Progenitor cell of endocrine pancreas (in vitro differentiated cells): ENCODE measurements at places on chromosomes 16 and 17. TPM values are rescaled to one million over a fixed set of nuclear protein-coding genes. Genes with fewer than 3 reads are reported as not detected.

The AGRP gene
- not detected in 2 replicates for total RNA-seq

The TIMP2 gene
- total RNA-seq = 50.9 and 51.4 TPM in 2 replicates

The PDILT gene
- total RNA-seq = not detected in 2 replicates

The HOXB2 gene
- 15.2 and 19.8 TPM in 2 replicates for total RNA-seq

The SEPTIN12 gene
- total RNA-seq = 0.78 TPM in 1 of 2 replicates, not detected in the other

DNA sequence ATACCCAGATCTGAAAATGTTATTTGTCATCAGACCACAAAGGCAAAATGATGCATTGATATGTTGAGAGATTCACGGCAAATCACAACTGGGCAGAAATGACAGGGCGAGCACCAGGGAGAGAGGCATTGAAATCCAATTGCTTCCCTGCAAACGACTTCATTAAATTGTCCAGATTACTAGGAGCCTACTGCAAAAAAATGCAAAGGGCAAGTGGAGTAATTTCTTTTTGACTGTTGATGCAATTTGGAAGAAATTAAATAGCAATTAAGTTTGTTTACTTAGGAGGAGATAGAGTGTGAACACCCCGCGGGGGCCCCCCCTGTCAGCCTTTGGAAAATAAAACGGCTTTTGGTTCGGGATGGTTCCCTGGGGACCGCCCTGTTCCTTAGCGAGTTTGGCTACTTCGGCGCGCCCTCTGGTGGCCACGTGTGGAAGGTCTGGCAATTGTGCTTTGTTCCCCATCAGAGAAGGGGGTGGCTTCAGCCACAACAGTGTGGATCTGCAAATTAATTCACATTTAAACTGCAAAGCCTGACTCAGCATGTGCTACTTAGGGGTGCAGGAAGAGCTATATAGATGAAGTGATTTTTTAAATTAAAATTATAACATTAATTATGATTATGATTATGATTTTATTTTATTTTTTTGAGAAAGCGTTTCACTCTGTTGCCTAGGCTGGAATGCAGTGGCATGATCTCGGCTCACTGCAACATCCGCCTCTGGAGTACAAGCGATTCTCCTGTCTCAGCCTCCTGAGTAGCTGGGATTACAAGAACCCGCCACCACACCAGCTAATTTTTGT is 14.5 kb upstream of the TMC7 start:
- DNase-seq = peak; percentile 76

DNA sequence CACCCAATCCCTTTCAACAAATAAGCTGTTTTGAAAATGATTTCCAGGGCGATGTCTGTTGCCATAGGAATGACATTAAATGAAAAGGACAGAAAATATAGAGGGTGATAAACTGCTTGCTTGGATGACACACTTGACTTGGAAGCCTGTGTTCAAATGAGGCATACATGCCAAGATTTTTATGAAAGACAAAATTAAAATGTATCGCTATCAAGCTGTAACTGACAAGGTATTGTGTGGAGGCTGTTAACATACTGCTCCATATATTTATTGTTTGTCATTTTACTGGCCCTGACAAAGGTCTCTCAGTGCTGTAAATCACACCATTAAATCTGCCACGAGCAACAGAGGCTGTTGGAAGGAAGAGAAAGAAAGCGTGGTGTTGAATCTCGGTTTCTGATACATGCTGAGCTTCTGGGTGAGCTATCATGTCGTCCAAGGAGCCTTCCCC is 456.2 kb upstream of the SALL1 start:
- no peak for DNase-seq

GRCh38 chr17:50572541-50572940 is 12.0 kb downstream of the CACNA1G start:
- no peak for DNase-seq

DNA sequence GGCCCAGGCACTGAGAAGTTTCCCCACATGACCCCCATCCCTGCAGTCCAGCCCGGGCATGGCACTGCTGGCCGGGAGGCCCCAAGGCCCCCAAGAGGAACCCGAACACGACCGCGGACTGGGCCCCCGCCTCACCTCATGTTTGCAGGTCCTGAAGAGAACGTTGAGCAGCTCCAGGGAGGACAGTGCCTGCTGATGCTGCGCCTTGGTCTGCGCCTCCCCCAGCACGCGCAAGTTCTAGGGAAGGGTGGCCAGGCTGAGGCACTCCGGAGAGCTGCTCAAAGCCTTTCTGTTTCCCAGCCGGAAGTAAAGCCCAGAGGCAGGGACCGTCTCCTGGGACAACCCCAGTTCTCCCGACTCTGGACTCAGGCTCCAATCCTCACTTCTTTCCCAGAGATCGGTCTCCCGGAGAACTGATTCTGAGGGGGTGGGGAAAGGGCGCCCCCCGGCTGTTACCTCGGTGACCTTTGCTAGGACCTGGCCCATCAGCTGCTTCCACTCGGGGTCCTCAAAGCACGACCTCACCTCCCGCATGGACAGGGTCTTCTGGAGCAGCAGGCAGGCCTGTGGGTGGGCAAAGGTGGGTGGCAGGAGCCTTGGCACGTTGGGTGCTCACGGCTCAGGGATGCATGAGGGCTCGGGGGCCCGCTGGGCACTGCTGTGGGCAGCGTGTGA is 13.7 kb downstream of the MYBBP1A start:
- DNase-seq = no peak

- no peak for DNase-seq
Observed at GRCh38 chr17:74088285-74088933, 115.1 kb upstream of the RPL38 start.

- DNase-seq = no peak
Observed at GRCh38 chr16:57946181-57946801, 24.6 kb downstream of the CNGB1 start.

DNA sequence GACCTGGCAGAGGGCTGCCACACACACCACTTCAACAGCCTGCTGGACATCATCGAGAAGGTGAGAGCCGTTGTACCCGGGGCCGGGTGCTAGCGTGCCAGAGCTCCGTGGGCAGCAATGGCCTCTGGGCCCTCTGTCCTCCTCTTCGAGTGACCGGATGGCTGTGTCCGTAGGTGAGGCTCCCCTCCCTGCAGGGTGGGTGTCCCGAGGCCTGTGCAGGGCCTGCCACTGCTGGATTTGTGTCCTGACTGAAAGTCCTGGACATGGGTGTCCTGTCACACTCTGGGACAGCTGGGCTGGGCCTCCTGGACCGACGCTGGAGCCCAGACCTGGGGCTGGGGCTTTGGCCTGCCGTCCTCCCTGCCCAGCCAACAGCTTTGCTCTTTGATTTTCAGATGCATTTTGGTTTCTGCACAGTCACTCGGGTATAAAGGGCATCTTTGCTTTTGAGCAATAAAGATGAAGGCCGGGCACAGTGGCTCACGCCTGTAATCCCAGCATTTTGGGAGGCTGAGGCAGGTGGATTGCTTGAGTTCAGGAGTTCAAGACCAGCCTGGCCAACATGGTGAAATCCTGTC is 16.7 kb downstream of the TSC2 start:
- no peak for DNase-seq

DNA sequence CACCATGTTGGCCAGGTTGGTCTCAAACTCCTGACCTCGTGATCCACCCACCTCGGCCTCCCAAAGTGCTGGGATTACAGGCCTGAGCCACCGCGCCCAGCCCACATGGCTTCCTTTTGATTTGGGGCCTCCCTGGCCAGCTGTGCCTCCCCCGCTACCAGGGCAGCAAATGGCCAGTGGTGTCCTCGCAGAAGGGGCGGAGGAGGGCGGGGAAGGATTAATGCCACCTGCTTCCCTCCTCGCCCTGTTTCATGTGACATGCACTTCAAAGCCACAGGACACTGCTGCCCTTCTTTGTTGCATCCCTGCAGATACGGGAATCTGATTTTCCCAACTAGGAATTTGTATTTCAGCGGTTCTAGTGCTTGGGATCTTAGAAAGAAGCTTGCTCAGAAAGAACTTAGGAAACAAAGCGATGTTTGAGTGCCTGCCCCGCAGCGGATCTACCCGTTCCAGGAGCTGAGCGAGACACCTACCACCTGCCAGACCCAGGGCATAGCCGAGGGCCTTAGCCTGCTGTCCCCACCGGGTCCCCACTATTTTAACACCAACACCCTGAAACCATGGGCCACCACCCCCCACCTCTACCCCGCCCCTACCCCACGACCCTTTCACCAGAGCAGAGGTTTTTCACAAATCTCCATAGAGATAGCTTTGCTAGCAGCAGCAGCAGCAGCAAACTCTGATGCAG is 37.7 kb upstream of the CCDC182 start:
- DNase-seq = no peak

- DNase-seq = no peak
Observed at GRCh38 chr16:47949276-47949675, 206.5 kb downstream of the ABCC12 start.

- no peak for DNase-seq
Observed at GRCh38 chr17:61490540-61490975, 38.3 kb downstream of the TBX4 start.

GRCh38 chr17:64574646-64575045 is 67.9 kb downstream of the CEP95 start:
- DNase-seq = no peak

GRCh38 chr16:71179569-71179968 is 51.0 kb downstream of the HYDIN start:
- no peak for DNase-seq

GRCh38 chr16:15873737-15874136 is 14.7 kb downstream of the CEP20 start:
- no peak for DNase-seq

DNA sequence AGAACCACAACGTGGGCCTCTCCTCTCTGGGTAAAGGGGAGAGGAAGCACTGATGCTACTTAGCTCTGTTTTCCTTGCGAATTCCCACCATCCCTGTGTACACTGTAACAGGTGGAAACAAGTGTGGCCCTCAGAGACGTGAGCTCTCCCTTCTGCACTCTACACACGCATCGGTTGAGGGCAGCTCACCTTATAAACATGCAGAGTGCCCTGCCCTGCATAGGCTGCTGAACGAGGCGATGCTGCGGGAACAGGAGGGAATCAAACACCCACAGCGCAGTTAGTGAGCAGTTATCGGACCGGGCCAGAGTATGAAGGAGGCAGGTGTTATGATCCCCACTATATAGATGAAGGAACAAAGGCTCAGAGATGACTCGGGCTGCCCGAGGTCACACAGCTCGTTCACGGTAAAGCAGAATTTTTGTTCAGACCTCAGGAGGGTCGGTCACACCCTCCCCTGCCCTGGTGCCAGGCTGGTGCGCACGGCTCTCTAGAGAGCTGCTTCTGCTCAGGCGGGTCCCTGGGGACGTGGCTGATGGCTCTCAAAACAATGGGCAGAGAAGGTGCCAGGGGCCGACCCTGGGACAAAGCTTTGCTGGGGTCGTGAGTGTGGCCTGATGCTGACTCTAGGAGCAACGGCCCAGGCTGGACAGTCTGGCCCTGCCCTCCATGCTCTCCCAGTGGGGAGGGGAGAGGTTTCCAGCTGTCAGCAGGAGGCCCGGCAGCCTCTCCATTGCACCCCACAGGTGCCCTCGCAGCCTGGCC is 68.5 kb downstream of the RPH3AL start:
- no peak for DNase-seq

- peak; percentile 34 for DNase-seq
Observed at GRCh38 chr17:73595479-73595878, 48.8 kb downstream of the SDK2 start.

DNA sequence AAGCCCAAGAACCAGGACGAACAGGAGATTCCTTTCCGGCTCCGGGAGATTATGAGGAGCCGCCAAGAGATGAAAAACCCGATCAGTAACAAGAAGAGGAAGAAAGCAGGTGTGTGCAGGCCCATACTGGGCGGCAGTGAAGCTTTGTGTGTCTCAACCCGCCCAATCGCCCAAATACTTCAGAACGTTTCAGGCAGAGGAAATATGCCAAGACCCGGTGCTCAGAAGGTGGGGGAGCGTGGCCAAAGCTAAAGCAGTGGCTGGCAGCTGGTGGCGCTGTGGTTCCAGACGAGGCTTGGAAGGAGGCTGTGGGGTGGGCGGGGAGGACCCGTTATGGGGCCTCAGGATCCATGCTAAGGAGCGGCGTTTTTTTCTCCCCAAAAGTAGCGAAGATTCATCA is 1.2 kb downstream of the CCDC137 start:
- no peak for DNase-seq

DNA sequence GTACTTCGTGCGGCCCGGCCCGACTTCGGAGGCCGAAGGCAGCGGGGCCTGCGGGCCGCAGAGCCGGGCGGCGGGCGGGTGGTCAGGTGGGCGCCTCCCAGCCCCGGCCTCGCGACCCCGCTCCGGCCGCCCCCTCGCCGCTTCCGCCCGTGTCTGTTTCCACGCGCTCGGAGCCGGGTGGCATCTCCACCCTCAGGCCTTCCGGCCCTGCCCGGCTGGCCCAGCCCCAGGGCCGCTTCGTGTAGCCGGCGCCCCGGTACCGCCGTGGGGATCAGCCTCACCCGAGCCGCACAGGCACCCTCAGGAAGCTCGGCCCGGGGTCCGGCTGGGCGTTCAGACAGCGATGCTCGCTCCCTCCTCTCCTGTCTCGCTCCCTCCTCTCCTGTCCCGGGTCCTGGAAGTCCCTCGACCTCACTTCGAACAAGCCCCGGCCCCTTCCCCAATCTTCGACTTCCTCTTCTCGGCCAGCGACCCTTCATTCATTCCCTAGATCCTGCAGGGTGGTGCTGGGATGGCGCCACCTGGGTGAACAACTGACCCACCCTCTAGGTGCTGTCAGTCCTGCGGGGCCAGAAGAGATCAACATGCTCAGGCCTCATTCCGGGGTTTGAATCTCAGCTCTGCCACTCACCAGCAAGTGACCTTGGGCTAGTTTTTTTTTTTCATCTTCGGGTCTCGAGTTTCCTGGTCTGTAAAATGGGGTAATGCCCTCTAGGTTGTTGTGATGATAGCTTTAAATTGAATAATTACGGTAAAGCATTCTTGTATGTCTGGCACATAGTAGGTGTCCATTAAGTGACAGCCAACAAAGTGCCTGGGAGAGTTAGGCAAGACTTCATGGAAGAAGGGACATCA is 610 bp downstream of the VPS4A start:
- peak; percentile 43 for DNase-seq

- DNase-seq = no peak
Observed at GRCh38 chr16:8647721-8648318, 26.3 kb downstream of the METTL22 start.

DNA sequence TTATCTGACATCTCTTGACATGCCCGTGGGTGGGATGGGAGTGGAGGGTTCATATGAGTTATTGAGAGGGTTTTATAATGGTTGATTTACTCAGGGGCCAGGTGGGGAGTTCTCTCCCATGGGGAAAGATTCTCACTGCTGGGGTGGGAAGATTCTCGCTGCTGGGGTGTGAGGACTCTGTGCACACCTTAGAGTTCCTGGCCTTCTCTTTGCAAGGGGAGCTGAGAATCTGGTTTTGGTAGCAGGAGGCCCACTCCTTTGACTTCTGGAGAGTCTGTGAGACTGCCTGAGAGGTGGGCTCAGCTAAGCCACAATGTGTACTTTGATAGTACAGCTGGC is 31.5 kb downstream of the TBX4 start:
- no peak for DNase-seq
